ENCODE measurements at places on chromosomes 7 and 10.

DNA sequence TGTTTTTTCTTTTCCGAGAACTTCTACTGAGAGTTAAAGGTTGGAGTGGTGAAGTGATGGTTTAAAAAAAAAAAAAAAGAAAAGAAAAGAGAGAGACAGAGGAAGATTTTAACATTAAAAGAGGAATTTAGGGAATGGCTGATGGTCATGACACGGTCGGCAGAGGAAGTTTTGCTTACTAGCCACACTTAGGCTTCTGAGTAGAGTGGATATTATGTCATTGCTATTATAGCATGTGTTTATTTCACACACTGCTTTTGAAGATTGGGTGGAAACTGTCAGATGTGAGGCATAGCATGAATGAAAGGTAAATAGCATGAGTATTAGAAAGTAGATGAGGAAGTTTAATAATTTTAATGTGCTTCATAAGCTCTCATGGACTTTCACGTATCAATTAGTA is 2.5 kb downstream of the KAT6B start:
- no peak for DNase-seq

GRCh38 chr7:150685219-150686029 is at the start of gene GIMAP2:
TSS of gene GIMAP2 (plus strand) at chr7:150685706. CDS start at chr7:150687060, 1,354 bp downstream.
- peak; percentile 32 for DNase-seq

- no peak for DNase-seq
These were observed 115.7 kb downstream of the TPK1 start for GRCh38 chr7:144720149-144720548.

- no peak for DNase-seq
These were observed 36.2 kb downstream of the HERPUD2 start for GRCh38 chr7:35658606-35659201.

DNA sequence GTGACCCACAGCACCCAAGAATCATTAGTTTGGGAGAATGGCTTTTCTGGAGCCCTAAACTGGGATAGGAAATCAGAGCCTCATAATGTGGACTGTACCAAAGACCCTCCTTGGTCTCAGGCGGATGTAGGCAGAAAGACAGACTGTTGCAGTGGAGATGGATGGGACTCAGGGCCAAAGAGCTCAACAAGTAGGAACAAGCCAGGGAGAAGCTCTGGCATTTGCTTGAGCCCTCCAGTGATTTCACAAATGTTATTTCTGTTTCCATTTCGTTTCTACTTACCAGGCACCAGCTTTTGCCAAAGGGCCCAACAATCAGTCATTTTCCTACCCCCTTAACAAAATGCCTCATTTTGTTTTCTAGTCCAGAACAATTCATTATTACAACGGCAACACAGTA is 762.7 kb downstream of the KCNMA1 start:
- DNase-seq: no peak

DNA sequence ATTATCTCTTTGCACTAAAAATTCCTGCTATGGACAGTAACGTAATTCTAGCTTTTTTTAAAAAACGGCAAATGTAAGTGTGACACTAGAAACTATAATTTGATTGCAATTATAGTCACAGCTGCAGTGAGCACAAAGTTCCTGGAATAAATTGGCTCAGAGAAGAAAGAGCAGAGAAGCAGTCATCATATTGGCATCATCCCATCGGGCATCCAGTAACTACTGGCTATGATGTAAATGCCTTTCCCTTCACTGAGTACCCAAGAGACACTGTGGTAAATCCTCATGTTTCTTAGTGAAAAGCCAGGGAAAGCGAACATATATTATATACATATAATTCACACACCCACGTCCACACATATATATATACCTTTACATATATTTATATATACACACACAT is 43.6 kb downstream of the PIP4K2A start:
- DNase-seq: no peak

GRCh38 chr7:7640221-7641128 is at the start of gene UMAD1:
TSS of gene UMAD1 (plus strand) at chr7:7640752. CDS start at chr7:7673372, 32,620 bp downstream.
- DNase-seq: peak; percentile 98

GRCh38 chr7:129375141-129375938 is 58.9 kb upstream of the STRIP2 start:
- DNase-seq: no peak

DNA sequence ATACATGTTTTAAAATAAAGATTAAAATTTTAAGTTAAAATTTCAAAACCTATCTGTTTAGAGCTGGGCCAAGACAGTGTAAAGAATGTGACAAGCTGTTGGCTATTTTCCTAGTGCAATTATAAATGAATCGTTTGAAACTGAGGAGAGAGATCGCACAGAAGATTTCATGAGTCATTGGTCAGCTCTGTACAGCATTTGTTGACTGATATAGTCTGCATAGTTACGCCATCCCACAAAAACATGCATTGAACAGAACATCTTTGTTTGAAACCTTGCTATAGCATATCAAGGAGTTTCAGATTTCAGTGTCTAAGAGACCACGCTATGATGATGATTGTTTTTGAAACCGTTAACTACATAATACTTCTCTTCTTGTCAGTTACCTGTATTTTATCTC is 1.3 kb upstream of the C10orf67 start:
- no peak for DNase-seq

GRCh38 chr10:25820874-25821273 is 113.2 kb upstream of the MYO3A start:
- DNase-seq: no peak

- no peak for DNase-seq
These were observed 8.8 kb upstream of the SLC25A28 start for GRCh38 chr10:99628923-99629624.

DNA sequence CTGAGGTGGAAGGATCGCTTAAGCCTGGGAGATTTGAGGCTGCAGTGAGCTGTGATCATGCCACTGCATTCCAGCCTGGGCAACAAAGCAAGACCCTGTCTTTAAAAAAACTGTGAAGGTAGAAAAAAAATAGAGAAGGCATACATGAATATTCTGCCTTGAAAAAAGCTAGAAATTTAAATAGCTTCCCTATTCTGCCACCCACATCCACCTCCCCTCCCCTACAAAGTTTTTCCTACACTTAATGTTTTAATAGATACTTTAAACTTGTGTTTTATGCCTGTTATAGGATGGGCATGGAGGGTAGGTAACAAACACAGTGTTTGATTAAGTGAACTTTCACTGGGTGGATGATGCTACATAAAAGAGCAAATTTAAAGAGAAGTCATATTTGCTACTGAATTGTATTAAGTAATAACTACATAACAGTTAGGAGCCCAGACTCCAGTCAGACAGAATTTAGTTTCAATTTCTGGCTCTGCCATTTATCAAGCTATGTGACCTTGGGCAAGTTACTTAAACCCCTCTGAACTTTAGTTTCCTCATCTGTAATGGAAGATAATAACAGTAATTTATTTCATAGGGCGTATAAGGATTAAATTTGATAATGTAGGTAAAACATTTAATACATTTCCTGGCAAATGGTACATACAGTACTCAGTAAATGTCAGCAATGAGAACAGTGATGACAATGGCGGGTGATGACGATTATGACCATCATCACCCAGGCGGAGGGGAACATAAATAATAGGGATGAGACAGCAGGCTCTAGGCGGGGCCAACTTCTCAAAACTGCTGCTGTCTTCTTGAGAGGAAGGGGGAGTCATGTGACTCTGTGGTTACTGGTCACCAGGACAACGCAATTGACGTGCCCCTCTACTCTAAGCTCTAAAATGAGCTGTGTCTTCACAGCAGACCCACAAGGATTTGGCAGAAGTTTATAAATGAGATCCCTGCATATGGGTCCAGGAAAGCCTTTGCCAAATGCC is 15.8 kb downstream of the DNMBP start:
- peak; percentile 21 for DNase-seq

DNA sequence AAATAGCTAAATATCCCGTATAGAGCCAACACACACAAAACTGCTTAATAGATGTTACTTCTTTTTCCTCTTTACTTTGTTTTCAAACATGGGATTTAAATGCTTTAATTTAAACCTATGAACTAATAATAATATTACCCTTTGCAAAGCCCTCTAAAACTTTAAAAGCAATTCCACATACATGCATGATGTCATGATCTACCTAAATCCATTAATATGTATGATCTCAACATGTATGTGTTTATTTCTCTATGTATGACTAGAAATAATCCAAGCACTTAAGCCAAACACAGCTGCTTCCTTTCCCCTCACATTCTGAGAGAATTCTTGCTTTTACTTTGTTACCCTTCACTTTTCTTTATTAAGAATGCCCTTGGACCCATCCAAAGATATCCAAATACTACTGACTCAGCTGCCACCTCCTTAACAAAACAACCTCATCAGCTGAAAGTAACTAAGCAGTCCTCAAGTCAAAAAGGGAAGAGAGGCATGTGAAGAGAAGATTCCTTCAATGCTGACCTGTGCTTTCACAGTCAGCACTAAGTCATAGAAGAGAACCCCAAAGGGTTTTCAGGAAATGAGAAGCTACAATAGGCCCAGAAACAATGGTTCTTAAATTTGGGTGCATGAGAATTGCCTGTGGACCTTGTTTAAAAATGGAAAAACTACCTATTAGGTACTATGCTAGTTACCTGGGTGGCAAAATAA is 266.4 kb upstream of the LRGUK start:
- DNase-seq: no peak

GRCh38 chr10:119613741-119614140 is 17.0 kb upstream of the TIAL1 start:
- no peak for DNase-seq

GRCh38 chr10:30294476-30295240 is 54.4 kb downstream of the MTPAP start:
- DNase-seq: no peak

DNA sequence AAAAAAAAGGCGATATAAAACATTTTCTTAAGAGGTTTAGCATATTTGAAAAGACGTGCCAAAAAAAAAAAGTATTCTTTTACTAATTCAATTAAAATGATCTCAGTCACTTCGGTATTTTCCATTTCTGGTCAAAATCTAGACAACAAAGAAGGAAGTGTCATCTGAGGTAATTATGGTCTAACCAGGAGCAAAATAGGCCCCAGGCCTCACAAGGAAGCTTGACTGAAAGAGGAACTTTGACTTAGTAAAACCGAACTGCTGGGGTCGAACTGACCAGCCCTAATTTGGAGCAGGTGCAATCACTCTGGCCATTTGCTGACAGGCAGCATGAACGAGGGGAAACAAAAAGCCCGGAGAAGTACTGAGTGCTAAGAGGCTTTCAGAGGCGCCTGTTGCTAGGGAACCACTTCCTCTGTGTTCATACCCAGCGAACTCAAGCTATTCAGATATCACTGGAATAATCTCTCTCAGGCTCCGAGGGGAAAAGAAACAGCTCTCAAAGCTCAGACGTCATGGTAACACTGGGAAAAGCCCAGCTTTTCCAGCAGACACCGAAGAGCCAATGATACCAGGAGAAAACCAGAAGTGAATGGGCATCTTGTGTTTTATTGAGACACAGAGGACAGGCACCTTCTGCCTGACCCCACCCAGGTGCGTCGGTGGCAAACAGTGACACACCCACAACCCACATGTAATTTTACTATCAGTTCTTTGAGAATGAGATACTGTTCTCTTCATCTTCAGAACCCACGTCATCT is 126.5 kb downstream of the FAM107B start:
- peak; percentile 69 for DNase-seq

GRCh38 chr7:1142051-1142635 is 17.9 kb downstream of the ZFAND2A start:
- DNase-seq: no peak

DNA sequence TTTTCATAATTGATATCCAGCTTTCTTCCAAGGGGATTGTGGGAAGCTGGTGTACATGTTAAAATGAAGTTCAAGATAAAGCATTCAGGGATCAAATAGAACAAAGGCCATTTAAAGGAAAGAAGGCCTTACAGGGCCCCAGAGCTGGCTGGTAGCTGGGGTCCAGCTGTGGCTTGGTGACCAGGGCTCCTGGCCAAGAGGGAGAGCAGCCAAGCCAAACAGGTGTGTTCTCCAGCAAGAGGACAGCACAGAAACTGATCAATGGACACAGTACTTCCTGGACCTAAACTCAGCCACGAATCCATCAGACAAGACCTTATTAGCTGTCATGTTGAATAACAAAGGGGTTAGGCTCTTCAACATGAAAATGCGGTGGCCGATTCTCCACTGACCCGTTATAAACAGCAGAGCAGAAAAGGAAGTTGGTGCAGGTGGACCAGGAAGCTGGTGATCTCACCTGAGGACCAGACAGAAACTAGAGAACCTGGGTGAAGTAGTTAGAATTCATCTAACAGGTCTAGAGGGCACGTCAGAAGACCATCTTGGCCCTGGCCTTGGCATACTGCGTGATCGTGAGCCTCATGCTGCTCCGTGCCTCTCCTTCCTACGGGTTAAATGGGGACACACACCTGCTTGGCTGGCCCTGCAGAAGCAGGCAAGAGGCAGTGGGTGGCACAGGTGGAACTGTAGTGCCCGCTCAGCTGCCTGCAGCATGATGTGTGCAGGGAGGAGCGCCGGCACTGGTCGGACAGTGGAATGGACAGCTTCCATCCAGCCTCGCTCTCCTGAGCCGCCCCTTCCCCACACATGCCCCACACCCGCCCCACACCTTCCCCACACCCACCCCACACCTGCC is 53.8 kb downstream of the PARP12 start:
- no peak for DNase-seq

DNA sequence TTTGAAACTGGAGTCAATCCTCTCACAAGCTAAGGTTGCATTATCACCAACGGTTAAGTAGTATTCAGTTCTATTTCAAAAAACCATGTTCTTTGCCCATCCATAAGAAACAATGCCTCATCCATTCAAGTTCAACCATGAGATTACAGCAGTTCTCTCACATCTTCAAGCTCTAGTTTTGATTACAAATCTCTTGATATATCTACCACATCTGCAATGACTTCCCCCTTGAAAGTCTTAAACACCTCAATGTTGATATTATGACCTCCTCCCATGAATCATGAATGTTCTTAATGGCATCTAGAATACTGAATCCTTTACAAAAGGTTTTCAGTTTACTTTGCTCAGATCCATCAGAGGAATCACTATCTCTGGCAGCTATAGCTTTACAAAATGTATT is 81.8 kb downstream of the JMJD1C start:
- no peak for DNase-seq

DNA sequence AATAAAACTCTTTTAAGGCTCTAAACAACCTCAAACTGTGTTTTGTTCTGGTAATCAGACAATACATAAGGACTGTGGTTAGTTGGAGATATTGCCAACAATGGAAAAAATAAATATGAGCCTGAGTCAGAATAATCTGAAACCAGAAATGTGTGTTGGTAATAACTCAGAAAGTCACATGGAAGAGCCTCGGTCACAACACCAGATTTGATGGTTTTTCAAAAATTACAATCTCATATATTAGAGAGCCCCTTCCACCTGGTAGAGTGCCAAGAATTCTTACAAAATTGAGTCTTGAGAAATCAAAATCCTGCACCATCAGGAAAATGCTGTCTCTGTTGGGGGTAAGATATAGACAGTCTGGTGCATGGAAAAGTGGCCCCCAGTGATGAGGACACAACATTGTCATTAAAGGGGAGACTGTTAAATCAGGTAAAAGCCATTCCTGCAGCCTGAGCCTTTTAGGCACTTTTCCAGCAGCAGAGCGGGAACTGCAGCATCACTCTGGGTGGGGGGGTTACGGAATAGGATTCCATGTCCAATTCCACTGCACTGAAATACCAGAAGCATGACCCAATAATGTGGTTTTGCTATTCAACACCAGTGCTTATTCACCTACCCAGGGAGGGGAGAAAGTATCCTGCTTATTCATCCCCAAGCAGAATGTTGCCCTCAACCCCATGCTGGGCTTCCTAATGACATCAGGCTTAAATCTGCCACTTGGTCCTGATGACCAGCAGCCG is 9.5 kb upstream of the ADAM12 start:
- DNase-seq: no peak

- no peak for DNase-seq
These were observed 71.7 kb downstream of the CREB5 start for GRCh38 chr7:28483908-28484605.

- DNase-seq: no peak
These were observed 36.6 kb downstream of the POR start for GRCh38 chr7:75951506-75951905.

- DNase-seq: no peak
These were observed 2.7 kb upstream of the CALML5 start for GRCh38 chr10:5502061-5502521.
